ENCODE measurements at places on chromosomes 6 and 20. TPM values are rescaled to one million over a fixed set of nuclear protein-coding genes. Genes with fewer than 3 reads are reported as not detected.

Gene FIG4
- 18.5 TPM for total RNA-seq

Gene SLC24A3
- total RNA-seq, result 11.5 TPM

Gene EDN3
- total RNA-seq, result 12.9 TPM

Gene AURKA
- total RNA-seq, result 0.66 TPM

Gene SEC63
- 43.6 TPM for total RNA-seq

Gene CCN5
- 488 TPM for total RNA-seq

Gene SYCP2L
- total RNA-seq, result 0.13 TPM

Gene NCOA7
- 19.0 TPM for total RNA-seq

Measured in esophagus muscularis mucosa (tissue), 4 donors.